ENCODE measurements at places on chromosomes 16 and 17.

GRCh38 chr17:77327566-77328464, 187.0 kb downstream of the SEC14L1 start:
- DNase-seq, result no peak

GRCh38 chr16:77679901-77680300, 42.4 kb upstream of the NUDT7 start:
- no peak for DNase-seq

- no peak for DNase-seq
These were observed 174.9 kb downstream of the VPS53 start for GRCh38 chr17:539766-540165.

DNA sequence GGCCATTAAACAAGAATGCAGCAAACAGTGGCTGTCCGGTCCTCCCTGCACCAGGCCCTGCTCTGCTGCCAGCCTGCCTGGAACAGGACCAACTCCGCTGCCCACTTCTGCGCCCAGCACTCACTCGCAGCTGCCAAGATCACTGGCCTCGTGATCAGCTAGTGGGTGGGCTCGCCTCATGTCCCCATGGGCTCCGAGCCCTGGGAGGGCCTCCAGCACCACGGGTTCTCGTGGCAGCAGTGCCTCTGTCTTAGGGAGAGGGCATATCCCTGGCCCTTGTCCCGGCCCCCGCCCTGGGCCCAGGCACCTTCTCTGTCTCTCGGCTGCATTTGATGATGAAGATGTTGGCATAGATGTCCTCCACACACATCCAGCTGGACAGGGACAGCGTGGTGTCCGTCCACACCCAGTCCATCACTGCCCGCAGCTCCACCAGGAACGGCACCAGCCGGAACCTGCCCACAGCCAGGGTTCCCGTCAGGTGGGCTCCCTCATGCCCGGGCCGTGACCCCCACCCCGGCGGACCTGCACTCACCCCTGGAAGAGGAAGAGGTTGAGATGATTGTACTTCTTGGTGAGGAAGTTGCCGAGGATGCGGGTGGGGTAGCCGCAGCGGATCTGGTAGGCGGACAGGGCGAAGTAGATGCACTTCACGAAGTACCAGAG, 13.1 kb downstream of the CTU2 start:
- DNase-seq, result no peak

All from fibroblast of skin of back (primary cell).